ENCODE measurements at places on chromosomes 1 and 21.

DNA sequence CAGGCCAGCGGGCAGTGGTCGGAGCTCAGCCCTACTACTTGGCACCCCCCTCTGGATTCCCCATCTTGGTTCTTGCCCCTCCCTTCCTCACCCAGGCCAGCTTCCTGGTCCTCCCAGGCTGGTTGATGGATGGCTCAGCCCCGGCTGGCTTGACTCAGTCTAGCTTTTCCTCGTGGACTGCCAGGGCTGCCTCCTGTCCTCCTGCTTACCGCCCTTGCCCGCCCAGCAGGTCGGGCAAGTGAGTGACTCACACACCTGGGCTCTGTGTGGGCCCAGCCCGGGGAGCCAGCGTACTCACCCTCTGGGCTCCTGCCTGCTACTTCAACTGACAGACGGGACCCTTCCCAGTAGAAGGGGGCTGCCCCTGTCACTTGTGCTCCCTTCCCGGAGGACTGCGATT, 19.5 kb upstream of the ARHGEF10L start:
- DNase-seq = no peak

DNA sequence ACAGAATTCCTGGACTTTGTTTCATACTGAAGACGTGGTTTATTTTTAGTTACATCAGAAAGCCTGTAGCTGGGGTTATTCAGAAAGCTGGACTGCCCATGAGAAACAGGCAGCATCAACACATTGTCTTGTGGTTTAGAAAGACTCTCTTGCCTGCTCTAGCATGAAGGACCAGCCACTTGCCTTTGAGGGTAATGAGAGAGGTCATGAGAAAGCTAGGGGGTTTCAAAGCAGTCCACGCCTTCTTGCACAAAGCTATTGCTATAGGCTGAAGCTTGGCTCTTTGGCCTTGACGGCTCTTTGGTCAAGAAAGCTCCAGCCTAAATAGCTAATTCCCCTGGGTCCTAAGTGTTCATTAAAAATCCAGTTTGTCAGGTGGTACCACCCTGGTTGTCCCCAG, 208.1 kb downstream of the PRDM2 start:
- no peak for DNase-seq

GRCh38 chr1:208042868-208043267, 131.9 kb upstream of the CD34 start:
- DNase-seq = no peak

DNA sequence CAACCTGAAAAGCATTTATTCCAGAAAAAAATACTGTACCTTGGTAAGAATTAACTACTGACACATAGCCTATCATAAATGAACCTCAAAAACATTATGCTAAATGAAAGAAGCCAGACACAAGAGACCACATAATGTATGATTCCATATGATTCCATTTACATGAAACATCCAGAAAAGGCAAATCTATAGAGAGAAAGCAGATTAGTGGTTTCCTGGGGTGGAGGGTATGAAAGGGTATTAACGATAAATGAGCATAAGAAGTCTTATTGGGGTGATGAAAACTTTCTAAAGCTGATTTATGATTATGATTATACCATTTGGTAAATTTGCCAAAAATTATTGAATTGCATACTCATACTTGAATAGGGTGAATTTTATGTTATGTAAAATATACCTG, 10.3 kb upstream of the COL6A2 start:
- DNase-seq = no peak

Measured in activated CD4-positive, alpha-beta T cell treated with anti-CD3 and anti-CD28 coated beads for 1 hour (primary cell).